ENCODE measurements at places on chromosomes 3 and 15. TPM values are rescaled to one million over a fixed set of nuclear protein-coding genes. Genes with fewer than 3 reads are reported as not detected.
A peak's percentile ranks its signal among the peaks of the same experiment; 100 is the strongest.

GRCh38 chr3:134847349-134847748 lies 52.3 kb downstream of the EPHB1 start:
- no peak overlapping the region for H3K27ac ChIP-seq
- no peaks in the 10 kb centered on the region for H3K4me1 ChIP-seq
- peaks cover 1% of the 10 kb centered on the region for H3K27me3 ChIP-seq

- H3K36me3 ChIP-seq, result peaks cover 39% of the 10 kb centered on the region
- H3K27me3 ChIP-seq, result no peaks in the 10 kb centered on the region
- no peak overlapping the region for H3K27ac ChIP-seq
Measured at GRCh38 chr3:63927422-63928280, 15.5 kb upstream of the SCAANT1 start.

The ITPKA gene
- total RNA-seq, result 4.7 TPM

GRCh38 chr3:177062052-177062732 lies 135.1 kb downstream of the TBL1XR1 start:
- H3K27ac ChIP-seq, result no peak overlapping the region
- no peak for DNase-seq
- H3K36me3 ChIP-seq, result peaks cover 14% of the 10 kb centered on the region

- peaks cover 8% of the 10 kb centered on the region for H3K27me3 ChIP-seq
- no peak for DNase-seq
- peaks cover 6% of the 10 kb centered on the region for H3K4me1 ChIP-seq
- H3K36me3 ChIP-seq, result peaks cover 15% of the 10 kb centered on the region
- H3K27ac ChIP-seq, result no peak overlapping the region
- H3K4me3 ChIP-seq, result no peak overlapping the region
Measured at GRCh38 chr15:56804938-56805337, 71.6 kb upstream of the ZNF280D start.

The ATP6V1A gene
- total RNA-seq, result 45.4 TPM

DNA sequence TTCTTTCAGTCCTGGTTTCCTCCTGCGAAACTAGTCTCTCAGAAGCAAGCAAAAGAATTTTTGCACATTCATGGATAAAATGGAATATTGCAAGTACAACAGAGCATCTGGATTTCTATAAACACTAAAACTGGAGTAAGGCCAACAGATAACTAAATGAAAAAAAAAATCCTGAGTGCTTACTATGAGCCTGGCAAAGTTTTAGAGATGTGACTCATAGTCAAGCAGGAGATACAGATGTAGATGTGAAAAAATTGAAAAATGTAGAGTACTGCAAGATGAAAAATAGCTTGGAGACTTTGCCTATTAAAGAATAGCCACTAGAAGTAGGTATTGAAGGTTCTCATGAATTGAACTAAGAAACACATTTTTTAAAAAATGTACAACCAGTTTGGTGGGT lies 397.4 kb downstream of the OTOL1 start:
- H3K4me3 ChIP-seq, result no peak overlapping the region
- H3K27ac ChIP-seq, result no peak overlapping the region
- no peak for DNase-seq
- H3K36me3 ChIP-seq, result no peaks in the 10 kb centered on the region
- H3K27me3 ChIP-seq, result no peaks in the 10 kb centered on the region
- no peaks in the 10 kb centered on the region for H3K4me1 ChIP-seq

The ZNF385D gene
- total RNA-seq, result not detected

The MYL3 gene
- not detected for total RNA-seq

DNA sequence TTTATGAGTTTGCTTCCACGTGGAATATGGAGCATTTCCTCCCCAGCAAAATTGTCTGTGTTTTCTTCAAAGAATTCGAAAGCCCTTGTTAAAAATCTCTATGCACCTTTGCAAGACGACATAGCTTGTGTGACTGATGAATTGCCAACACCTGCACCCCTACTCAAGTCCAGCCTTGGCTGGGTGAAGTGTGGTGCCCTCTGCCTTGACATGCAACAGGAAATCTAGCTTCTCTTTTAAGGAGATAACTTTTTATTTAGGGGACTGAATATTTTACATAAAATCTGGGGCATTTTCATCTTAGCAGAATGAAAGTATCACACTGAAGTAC lies 647 bp downstream of the HMG20A start:
- H3K27ac ChIP-seq, result peak overlapping the region; percentile 98
- H3K27me3 ChIP-seq, result peaks cover 2% of the 10 kb centered on the region
- peak; percentile 25 for DNase-seq
- H3K36me3 ChIP-seq, result peaks cover 5% of the 10 kb centered on the region

DNA sequence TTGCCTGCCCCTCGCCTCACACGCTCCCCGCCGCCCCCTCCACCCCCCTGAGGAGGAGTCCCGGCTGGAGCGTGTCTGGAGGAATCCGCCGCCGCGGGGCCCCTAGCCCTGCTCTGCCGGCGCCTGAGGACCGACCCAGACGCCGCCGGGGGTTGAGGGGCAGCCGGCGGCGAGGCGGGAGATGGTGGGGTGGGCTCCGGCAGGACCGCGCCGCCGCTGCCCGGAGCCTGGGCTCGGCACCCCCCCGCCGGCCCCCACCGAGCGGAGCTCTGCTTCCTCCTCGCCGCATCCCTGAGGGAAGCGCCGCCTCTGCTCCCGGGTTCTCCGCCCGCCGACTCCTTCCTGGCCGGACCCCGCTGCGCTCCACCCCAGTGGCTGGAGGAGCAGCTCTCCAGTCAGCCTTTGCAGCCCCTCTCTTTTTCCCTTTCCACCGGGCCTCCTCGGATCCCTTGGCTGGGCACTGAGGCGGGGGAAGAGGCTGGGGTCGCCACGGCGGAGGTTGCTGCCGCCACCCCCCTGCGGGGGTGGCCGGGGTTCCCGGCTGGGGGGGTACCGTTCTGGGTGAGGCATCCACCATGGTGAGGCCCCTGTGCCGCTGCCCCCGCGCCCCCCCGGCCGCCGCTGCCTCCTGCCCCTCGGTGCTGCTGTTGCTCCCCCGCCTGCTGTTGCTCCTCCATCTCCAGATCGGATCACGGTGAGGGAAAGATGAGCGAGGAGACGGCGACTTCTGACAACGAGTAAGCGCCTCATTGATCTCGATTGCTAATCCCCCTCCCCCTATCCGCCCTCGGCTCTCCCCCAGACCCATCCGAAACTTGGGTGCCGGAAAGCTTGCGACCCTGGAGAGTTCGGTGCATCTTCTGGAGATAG lies at the start of gene SPRED1:
Gene SPRED1 (plus strand): TSS at position 356 of the 870 bp plus-strand sequence. CDS start 350 bp downstream, at position 706.
- peaks cover 25% of the 10 kb centered on the region for H3K4me1 ChIP-seq
- peak within 1 kb of the TSS; percentile 4 for H3K27ac ChIP-seq
- DNase-seq, result peak; percentile 33
- H3K27me3 ChIP-seq, result peaks cover 18% of the 10 kb centered on the region
- peak within 1 kb of the TSS; percentile 75 for H3K4me3 ChIP-seq

The ASB14 gene
- total RNA-seq, result not detected

- no peak overlapping the region for H3K4me3 ChIP-seq
- no peak for DNase-seq
- no peaks in the 10 kb centered on the region for H3K36me3 ChIP-seq
- peaks cover 7% of the 10 kb centered on the region for H3K27me3 ChIP-seq
- H3K4me1 ChIP-seq, result no peaks in the 10 kb centered on the region
- no peak overlapping the region for H3K27ac ChIP-seq
Measured at GRCh38 chr15:38844736-38845135, 280.1 kb upstream of the RASGRP1 start.

The MKRN3 gene
- total RNA-seq, result 3.8 TPM

GRCh38 chr15:85689729-85690128 lies 105.0 kb downstream of the KLHL25 start:
- peak; percentile 78 for DNase-seq
- no peaks in the 10 kb centered on the region for H3K27me3 ChIP-seq
- H3K4me1 ChIP-seq, result peaks cover 78% of the 10 kb centered on the region
- peak overlapping the region; percentile 81 for H3K4me3 ChIP-seq
- peak overlapping the region; percentile 98 for H3K27ac ChIP-seq

DNA sequence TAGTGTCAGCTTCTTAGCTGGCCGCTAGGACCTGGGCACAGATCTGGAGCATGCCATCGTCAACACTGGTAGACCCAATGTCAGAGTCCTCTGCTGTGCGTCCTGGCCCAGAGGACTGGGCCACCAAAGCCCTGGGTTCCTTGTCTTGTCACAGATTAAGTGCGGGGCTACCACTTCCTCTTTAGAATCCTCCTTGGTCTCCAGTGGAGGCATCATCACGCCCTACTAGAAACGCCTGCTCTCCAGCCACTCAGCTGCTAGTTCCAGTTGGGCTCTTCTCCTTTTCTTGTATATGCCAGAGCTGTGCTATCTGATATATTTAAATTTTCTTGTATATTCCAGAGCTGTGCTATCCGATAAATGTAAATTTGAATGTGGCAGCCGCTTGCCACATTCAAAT lies 11.2 kb downstream of the PPCDC start:
- peaks cover 21% of the 10 kb centered on the region for H3K4me1 ChIP-seq
- H3K27ac ChIP-seq, result no peak overlapping the region
- no peak for DNase-seq

DNA sequence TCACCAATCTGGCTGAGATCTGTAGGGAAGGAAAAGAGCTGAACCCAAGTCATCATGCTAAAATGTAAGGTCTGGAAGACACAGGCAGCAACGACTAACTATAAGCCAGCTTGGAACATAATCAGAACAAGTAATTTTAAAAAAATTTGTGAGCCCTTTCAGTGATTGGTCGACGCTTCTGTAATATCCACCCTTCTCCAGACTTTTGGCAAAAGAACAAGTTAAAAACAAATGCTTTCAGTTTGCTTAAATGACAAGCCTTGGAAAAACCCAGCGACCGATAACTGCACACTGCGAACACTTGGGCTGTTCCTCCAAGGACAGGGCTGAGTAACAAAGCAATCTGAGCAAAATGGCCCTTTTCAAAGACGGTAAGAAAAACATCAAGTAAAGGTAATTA lies 49.6 kb downstream of the PCSK6 start:
- peaks cover 2% of the 10 kb centered on the region for H3K4me1 ChIP-seq
- no peaks in the 10 kb centered on the region for H3K36me3 ChIP-seq
- H3K27ac ChIP-seq, result no peak overlapping the region
- peaks cover 2% of the 10 kb centered on the region for H3K27me3 ChIP-seq
- no peak overlapping the region for H3K4me3 ChIP-seq

The TMEM158 gene
- not detected for total RNA-seq

GRCh38 chr3:66692766-66693150 lies 191.9 kb upstream of the LRIG1 start:
- DNase-seq, result no peak
- H3K27me3 ChIP-seq, result peaks cover 11% of the 10 kb centered on the region
- no peaks in the 10 kb centered on the region for H3K36me3 ChIP-seq
- H3K27ac ChIP-seq, result no peak overlapping the region
- H3K4me1 ChIP-seq, result no peaks in the 10 kb centered on the region

GRCh38 chr15:70856884-70857561 lies 3.1 kb upstream of the LARP6 start:
- H3K4me1 ChIP-seq, result peaks cover 3% of the 10 kb centered on the region
- H3K27me3 ChIP-seq, result peaks cover 33% of the 10 kb centered on the region
- H3K27ac ChIP-seq, result no peak overlapping the region

GRCh38 chr3:20912406-20912805 lies 726.4 kb upstream of the SGO1 start:
- H3K4me3 ChIP-seq, result no peak overlapping the region
- no peaks in the 10 kb centered on the region for H3K4me1 ChIP-seq
- H3K27ac ChIP-seq, result no peak overlapping the region
- no peak for DNase-seq
- no peaks in the 10 kb centered on the region for H3K36me3 ChIP-seq

The NAALADL2 gene
- not detected for total RNA-seq

DNA sequence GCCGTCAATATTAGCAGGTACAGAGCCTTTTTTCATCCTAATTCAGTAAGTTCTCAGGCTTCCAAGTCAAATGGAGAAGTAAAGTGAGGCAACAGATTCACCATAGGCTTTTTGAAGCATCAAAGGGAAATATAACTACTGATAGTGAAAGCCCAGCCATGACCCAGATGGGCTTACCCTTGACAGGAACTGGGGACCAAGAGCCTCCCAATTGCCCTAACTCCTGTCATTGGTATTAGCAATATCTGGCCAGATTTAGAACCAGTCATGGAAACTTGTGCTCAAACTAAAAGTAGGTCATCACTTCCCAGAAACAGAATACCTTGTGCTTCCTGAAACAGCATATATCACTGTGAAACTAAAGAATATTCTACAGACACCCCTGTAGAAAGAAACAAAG lies 33.0 kb downstream of the NME9 start:
- peak; percentile 67 for DNase-seq
- H3K27me3 ChIP-seq, result no peaks in the 10 kb centered on the region
- H3K27ac ChIP-seq, result peak overlapping the region; percentile 83
- peaks cover 33% of the 10 kb centered on the region for H3K4me1 ChIP-seq
- H3K4me3 ChIP-seq, result peak overlapping the region; percentile 31

DNA sequence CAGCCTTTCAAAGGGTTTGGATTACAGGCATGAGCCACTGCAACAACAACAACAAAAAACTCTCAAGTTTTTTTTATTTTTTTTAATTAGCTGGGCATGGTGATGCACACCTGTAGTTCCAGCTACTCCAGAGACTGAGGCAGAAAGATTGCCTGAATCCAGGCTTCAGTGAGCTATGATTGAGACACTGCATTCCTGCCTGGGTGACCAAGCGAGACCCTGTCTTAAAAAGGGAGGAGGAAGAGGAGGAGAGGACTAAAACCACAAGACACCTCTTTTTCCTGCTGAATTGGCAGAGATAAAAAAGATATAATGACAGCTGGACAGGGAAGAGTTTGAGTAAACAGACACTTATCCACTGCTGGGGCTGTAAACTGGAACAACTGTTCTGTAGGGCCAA lies 22.7 kb upstream of the CHRNB4 start:
- peaks cover 9% of the 10 kb centered on the region for H3K27me3 ChIP-seq
- no peak overlapping the region for H3K4me3 ChIP-seq
- no peaks in the 10 kb centered on the region for H3K36me3 ChIP-seq
- H3K27ac ChIP-seq, result no peak overlapping the region
- H3K4me1 ChIP-seq, result peaks cover 5% of the 10 kb centered on the region
- no peak for DNase-seq

DNA sequence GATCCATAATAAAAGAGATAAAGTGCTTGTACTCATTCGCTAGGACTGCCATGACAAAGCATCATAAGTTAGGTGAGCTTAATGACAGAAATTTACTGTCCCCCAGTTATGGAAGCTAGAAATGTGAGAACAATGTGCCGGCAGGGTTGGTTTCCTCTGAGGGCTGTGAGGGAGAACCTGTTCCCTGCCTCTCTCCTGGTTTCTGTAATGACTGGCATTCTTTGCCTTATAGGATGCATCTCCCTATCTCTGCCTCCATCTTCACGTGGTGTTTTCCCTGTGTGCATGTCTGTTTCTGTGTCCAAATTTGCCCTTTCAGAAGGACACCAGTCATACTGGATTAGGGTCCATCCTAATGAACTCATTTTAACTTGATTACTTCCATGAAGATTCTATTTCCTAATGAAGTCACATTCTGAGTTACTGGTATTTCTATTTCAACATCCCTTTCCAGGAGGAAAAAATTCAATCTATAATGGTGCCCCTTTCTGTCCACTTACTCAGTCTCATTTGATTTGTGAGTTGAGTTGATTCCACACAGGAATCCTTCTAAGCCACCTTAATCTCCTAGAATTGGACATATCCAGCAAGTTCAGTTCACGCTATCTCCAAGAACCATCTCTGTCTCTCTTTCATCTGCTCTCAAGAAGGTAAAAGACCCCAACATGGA lies 71.2 kb upstream of the LIPC start:
- peaks cover 4% of the 10 kb centered on the region for H3K27me3 ChIP-seq
- H3K36me3 ChIP-seq, result no peaks in the 10 kb centered on the region
- no peak overlapping the region for H3K4me3 ChIP-seq
- peaks cover 27% of the 10 kb centered on the region for H3K4me1 ChIP-seq

The FRMD5 gene
- total RNA-seq, result 0.31 TPM

The SERINC4 gene
- 0.10 TPM for total RNA-seq

GRCh38 chr3:171710359-171710758 lies 99.9 kb downstream of the PLD1 start:
- H3K4me3 ChIP-seq, result no peak overlapping the region
- H3K27ac ChIP-seq, result no peak overlapping the region
- no peaks in the 10 kb centered on the region for H3K36me3 ChIP-seq
- H3K27me3 ChIP-seq, result no peaks in the 10 kb centered on the region

Data from activated CD4-positive, alpha-beta memory T cell treated with anti-CD3 and anti-CD28 coated beads for 36 hours (primary cell).